ENCODE measurements at places on chromosomes 12 and 14.
A peak's percentile ranks its signal among the peaks of the same experiment; 100 is the strongest.

GRCh38 chr14:49954171-49954631 is 61.3 kb downstream of the ARF6 start:
- DNase-seq: no peak

GRCh38 chr12:123889848-123890535 is 82.6 kb downstream of the CCDC92 start:
- DNase-seq: no peak

- DNase-seq: peak; percentile 82
These were observed 4.3 kb downstream of the MFAP5 start for GRCh38 chr12:8658346-8658745.

DNA sequence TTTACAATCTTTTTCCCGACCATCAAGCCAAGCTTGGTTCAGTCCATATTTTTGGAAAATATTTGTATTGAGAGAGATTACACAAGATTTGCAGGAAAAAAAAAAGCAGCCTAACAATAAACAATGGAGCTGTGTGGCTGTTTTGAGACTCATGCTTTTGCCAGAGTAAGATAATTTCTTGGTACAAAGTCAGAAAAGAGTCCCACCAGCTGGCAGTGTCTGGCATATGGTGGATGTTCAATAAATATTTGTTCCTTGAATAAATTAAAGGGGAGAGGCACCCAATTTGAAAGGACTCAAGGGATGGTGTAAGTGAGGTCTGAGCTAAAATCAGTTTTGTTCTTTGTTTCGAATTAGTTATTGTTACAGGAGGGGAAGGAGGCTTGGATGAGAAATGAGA is 78.1 kb upstream of the RPH3A start:
- no peak for DNase-seq

DNA sequence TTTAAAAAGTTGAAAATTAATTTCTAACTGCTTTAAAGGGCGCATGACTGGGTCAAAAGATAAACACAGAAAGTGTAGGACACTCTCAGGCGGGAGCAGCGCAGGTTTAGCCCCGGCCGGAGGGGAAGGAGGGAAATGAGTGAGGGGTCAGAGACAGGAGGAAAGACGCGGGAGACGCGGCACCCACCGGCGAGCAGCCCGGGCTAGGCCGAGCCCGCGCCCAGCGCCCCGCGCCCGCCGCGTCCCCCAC is 591 bp downstream of the GXYLT1 start:
- DNase-seq: no peak

DNA sequence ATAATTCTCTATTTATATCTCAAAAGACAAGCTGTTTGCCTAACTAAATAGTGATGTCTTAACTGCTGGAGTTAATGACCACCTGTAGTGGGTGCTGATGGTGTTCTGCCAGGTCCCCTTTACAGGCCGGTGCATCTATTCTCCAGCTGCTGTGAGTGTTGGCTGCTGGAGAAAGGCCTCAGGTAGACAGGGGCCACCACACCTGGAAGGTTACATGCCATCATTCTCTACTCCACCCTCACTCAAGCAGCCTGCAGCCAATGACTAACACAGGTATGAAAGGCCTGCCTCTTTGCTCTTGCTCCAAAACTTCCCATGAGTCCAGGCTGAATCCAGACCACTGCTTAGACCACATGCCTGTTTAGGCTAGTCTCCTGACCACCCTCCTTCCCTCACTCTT is 73.9 kb downstream of the RPS6KA5 start:
- no peak for DNase-seq

DNA sequence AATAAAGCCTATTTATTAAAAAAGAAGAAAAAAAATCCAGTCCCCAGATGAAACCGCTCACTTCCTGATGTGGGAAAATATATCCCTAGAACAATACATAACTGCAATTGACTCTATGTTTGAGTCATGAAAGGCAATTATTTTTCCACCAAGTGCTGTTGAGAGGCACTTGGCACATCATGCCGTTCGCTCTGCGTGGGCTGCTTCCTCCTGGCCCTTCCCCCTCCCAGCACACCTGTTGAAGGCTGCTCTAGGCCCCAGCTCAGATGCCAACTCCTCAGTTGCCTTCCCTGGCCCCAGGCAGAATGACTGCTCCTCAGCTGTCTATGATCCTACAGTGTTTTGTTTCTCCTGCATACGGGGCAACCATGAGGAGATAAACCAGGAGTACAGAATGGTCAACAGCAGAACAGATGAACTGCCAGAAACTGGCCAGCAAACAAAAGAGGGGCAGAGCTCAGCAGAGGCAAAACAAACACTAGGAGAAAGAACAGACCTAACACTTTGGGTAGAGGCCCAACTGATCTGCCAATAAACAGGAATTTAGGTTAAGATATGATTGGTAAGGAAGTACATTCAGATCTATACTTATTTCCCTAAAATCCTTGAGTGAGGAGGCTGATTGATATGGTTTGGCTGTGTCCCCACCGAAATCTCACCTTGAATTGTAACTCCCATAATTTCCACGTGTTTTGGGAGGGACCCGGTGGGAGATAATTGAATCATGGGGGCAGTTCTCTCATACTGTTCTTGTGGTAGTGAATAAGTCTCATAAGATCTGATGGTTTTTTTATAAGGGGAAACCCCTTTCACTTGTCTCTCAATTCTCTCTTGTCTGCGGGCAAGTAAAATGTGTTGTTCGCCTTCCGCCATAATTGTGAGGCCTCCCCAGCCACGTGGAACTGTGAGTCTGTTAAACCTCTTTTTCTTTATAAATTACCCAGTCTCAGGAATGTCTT is 58.6 kb downstream of the SLC38A1 start:
- peak; percentile 47 for DNase-seq

DNA sequence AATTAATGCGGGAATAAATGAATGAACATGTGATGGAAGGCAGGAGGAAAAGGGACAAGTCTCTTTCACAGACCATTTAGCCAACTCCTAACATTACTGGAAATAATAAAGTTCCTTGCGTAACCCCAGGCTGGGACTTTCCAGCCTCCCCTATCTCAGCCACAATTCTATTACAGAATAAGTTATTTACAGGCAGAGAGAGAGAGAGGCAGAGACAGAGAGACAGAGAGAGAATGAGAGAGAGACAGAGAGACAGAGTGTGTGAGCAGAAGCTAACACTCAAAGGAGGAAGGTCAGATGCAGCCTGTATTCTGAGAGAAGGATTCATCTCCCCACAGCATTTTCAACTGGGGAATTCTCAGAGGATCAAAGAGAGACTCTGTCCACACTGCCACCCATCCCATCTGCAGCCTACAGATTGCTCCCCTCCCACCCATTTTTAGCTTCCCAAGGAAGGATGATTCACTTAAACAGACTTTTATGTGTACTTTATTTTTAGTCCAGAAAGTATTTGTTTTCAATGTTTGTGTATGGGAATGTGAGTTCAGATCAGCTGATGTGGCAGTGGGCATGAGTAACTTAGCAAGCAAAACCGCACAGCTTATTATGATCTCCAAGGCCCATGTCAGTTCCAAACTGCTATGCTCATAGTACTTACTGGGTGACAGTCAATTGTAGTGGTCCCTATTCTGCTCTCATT is 165.7 kb downstream of the CAND1 start:
- peak; percentile 55 for DNase-seq

GRCh38 chr12:32596030-32596429 is 83.1 kb upstream of the DNM1L start:
- no peak for DNase-seq

DNA sequence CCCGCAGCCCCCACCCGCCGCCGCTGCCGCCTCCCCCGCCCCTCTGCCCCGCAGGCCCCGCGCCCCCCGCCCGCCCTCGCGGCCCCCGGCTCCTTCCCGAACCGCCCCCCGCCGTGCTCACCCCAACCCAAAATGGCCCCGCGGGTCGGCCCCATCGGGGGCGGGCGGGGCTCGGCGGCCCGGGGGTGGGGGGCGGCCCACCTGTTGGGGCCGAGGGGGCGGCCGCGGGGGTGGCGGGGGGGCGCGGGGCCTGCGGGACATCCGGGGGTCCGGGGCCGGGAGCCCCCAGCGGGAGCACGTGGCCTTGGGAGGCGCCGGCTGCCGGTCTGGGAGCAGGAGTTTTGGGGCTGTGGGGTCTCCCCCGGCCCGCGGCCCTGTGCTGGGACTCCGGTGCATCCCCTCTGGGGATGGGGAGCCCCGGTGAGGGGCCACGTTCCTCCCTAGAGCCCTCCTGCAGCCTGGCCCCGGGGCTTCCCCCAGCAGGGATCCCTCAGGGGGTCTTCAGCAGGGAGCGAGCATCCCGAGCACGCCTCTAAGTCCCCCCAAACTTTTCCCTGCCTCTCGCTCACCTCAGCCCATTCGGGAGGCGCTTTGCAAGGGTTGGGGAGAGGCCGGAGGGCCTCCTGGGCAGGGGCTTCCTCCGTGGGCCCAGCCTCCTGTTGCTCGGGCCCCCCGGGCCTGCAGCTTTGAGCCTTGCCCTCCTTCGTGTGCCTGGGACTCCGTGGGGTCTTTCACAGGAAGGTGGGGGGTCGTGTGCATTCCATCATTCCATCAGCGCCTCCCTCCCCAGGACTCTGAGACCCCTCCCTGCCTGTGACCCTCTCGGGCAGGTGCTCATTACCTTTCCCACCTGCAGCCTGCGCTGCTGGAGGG is 710 bp downstream of the MTA1 start:
- no peak for DNase-seq

- DNase-seq: no peak
These were observed 42.5 kb downstream of the PRKAB1 start for GRCh38 chr12:119710374-119710964.

DNA sequence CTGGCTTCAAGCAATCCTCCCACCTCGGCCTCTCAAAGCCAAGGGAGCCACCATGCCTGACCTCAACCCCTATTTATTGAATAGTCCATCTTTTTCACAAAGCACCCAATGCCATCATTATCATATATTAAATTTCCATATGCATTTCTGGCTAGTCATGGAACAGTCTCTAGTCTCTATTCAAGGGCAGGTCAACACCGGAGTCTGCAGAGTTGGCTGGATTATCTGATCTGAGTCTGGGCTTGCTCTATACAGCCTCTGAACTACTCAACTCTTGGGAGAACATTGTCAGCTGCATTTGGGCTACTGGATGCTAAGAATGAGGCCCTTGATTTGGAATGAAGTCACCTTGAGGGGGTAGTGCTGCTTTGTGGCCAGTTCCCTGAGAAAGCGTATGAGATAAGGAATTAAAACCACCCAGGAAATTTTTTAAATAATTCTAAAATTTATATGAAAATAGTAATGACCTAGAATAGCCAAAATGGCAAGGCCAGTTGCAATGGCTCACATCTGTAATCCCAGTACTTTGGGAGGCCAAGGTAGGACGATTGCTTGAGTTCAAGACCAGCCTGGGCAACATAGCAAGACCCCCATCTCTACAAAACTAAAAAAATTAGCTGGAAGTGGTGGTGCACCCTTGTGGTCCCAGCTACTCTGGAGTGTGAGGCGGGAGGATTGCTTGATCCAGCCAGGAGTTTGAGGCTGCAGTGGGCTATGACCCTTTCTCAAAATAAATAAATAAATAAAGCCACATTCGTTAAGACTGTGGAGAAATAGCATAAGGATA is 6.9 kb upstream of the NAA25 start:
- no peak for DNase-seq

GRCh38 chr12:100579844-100580243 is 6.4 kb downstream of the GAS2L3 start:
- no peak for DNase-seq

DNA sequence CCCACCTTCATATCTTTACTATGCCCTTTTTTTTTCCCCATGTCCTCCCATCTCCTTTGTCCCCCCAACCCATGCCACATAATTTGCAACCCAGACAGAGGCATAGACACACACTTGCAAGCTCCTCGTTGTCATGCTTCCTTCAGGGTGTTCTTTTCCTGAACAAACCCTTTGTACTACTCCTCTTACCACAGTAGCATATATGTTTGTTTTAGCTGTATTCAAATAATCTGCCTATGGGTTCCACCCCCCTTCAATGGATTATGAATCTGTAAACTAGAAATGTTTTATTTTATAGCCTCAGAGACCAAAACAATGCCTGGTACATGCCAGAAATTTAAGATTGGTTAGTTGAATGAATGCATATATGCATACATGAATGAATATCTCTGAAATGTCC is 307.1 kb upstream of the E2F7 start:
- DNase-seq: no peak

DNA sequence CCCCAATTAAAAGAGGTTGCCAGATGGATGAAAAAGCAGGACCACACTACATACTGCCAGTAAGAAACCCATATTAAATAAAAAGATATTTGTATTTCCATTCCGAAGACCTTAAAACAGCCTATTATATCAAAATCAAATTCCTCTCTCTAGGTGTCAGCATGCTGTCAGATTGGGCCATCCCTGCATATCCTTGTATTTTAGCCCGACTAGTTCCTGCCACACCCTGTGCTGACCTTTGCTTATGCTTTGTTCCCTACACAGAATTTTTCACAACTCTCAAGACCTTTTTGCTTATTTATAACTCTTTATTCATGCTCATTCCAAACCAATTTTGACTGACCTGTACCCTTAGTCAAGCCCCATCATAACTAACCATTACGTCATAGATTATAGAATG is 12.8 kb downstream of the GSKIP start:
- DNase-seq: no peak

DNA sequence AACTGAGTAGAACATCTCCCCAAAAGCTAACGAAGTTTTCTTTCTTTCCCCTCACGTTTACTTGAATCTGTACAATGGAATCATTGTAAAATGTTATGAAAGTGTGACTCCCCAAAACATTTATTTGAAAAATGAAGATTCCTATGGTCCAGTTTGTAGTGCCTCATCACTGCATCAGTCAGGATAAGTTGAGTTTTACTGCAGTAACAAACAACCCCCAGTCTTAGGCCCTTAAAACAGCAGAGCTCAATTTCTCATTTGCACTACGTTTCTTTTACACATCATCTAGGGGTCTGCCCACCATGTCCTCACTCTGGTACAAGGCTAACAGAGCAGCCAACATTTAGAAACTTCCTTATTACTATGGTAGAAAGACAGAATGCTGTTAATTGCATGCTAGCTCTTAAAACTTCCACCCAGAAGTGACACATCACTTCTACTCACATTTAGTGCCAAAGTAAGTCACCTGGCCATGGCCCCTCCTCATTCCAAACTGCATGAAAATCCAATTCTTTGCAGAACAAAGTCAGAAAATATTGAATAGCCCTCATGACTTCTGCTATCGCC is 546.4 kb downstream of the MED13L start:
- DNase-seq: no peak

- no peak for DNase-seq
These were observed 170.6 kb downstream of the PIWIL1 start for GRCh38 chr12:130508318-130508717.

GRCh38 chr12:109875572-109876131 is 4.7 kb downstream of the GLTP start:
- no peak for DNase-seq

Measured in urothelium cell line (cell line).